Foreskin keratinocyte (primary cell): ENCODE measurements at places on chromosomes 4 and X. TPM values are rescaled to one million over a fixed set of nuclear protein-coding genes. Genes with fewer than 3 reads are reported as not detected.

DNA sequence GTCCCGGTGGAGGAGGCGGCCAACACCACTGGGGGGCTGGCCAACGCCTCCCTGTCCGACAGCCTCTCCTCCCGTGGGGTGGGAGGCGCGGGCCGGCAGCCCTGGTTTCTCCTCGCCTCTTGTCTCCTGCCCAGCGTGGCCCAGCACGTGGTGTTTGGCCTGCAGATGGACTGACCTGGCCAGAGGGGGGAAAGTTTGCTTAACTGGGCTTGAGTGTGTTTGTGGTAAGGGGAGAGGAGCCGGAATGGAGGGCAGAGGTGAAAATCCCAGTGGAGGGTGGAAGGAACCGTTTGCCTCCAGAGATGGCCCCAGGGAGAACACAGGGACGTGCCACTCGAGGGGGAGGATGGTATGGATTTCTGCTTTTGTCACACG, 27.6 kb downstream of the NYX start:
- DNase-seq = no peak

- DNase-seq = no peak
These were observed 38.0 kb upstream of the SPON2 start for GRCh38 chr4:1210241-1210841.

- DNase-seq = no peak
These were observed 15.3 kb downstream of the SMIM20 start for GRCh38 chr4:25929298-25929686.

DNA sequence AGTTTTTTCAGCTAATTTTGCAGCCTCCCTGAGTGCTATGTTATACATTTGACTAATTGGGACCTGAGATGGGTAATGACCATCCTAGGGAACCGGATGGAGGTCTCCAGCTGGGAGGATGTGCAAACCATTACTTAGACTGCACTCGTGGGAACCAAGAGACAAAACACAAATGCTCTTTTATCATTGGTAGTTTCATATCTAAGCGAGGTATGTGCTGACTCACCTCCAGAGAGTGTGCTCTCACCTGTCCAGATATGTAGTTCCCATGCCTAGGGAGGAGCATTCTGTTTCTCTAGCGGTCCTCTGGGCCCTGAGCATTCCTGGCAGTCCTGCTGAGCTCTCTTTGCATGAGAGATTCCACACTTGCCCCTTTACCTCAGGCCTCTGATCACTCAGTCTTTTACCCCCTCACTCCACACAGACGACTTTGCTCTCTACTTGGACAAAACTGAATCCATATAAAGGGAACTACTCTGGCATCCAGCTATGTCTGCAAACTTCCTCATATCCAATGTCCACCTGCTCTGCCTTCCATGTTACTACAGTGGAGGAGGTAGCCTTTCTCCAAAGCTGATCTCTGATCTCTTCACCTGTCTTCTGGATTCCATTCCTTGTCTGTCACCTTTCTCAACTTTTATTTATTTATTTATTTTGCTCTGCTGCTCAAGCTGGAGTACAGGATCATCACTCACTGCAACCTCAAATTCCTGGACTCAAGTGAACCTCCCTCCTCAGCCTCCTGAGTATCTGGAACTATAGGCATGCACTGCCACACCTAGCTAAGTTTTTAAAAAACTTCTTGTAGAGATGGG, 88.4 kb downstream of the LRP2BP start:
- DNase-seq = peak; percentile 97

DNA sequence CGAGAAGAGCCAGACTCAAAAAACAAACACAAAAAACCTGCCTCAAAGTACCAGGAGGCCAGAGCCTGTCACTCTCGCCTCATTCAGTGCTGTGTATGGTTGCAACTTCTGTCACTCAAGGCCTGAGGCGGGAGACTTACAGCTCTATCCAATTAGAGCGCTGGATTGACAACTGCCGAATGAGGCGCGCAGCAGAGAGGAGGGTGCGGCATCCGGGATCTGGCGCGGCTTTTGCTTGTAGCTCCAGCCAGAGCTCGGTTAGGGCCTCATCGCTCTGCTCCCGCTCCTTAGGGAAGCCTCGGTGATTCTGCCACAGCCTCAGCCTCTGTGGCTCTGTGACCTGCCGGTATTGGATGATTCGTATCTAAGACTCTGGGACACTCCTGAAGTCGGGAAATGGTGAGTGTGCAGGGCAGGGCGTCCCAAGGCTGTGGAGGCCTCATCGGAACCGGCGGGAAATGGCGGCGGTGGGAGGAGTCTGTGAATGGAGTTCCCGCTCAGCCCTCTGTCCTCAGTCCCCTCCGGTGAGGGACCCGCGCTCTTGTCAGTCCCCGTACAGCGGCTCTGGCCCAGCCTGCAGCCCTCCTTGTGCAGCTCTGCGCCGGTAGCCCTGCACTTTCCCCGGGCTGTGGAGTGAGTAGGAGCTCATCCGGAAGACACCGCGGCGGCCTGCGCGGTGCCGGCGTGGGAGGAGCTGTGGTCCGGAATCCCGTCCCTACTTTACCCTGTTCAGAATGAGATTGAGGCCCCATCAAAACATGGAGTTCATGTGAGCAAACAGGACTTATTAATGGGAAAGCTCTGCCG, at the start of gene ZNF718:
ZNF718 (plus strand) TSS at position 227 of the 807 bp plus-strand sequence; CDS start at position 397, 170 bp downstream.
- DNase-seq = peak; percentile 93

NDST4 gene
- not detected in 2 replicates for total RNA-seq

- no peak for DNase-seq
These were observed 62.7 kb upstream of the FAM47B start for GRCh38 chrX:34879886-34880285.

DNA sequence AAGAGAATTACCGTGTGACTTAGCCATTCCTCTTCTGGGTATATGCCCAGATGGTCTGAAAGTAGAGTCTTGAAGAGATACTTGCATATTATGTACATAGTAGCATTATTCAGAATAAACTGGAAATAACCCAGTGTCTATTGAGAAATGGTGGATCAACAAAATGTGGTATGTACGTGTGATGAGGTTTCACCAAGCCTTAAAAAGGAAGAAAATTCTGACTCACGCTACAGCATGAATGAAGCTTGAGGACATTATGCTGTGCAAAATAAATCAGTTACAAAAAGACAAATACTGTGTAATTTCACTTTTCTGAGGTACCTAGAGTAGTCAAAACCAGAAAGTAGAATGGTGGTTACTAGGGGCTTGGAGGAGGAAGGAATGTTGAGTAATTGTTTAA, 37.3 kb downstream of the GBA3 start:
- no peak for DNase-seq

- no peak for DNase-seq
These were observed 43.9 kb upstream of the HMX1 start for GRCh38 chr4:8915201-8916200.

ADGRG2 gene
- under 0.01 and 0.03 TPM in 2 replicates for total RNA-seq
